ENCODE measurements at places on chromosomes 3 and 15. TPM values are rescaled to one million over a fixed set of nuclear protein-coding genes. Genes with fewer than 3 reads are reported as not detected.

Gene FAM240A
- not detected for total RNA-seq

DNA sequence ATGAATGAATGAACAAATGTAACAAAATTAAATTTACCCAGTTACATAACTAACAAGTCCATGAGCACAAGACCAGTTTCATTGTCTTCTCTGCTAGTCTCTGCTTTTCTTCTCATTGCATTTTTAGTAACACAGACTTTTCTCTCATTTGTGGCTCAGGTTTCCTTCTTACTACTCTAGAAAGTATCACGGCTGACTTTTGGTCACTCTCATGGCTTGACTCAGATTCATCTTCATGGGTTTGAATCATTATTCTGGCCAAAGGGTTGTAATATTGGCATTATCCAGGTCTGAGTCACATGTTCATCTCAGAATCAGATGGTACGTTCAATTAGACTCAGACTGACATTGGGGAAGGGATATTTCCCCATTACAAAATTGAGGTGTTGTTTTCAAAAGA lies 121.5 kb upstream of the SATB1 start:
- DNase-seq, result no peak

Gene STRIT1
- total RNA-seq, result not detected

DNA sequence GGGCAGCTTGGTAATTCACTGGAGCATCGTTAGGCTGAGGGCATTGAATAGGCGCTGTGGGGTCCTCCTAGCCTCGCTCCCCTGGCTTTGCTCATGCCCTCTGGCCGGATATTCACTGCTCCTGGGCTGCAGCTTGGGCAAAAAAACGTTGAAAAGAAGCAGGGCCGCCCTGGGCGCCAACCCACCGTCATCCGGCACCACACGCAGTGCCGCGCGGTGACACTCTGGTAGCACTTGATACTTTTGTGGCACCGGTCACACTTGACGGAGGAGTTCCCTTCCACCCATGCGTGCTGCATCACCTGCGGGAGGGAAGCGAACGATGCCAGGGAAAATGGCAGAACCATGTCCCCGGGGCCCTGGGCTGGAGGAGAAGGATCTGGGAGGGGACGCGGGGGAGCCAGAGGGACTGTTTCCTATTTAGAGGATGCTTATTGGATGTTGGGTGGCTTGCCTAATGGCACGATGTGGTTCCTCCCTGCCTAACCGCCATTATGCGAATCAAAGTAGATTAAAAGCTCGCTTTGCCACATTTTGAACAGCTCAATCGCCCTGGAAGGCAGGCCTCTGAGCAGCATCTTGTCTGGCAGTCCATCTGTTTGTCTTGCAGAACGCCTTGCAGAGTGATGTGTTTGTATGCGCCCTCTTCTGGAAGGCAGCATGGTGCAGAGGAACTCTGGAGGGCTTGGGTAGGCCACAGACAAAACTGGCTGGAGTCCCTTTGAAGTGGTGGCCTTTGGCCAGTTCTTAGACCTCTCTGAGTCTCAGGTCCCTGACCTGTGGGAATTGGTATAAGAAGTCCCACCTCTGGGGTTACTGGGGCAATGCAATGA lies 93.2 kb downstream of the DGKG start:
- DNase-seq, result no peak

Gene SMCO1
- not detected for total RNA-seq

DNA sequence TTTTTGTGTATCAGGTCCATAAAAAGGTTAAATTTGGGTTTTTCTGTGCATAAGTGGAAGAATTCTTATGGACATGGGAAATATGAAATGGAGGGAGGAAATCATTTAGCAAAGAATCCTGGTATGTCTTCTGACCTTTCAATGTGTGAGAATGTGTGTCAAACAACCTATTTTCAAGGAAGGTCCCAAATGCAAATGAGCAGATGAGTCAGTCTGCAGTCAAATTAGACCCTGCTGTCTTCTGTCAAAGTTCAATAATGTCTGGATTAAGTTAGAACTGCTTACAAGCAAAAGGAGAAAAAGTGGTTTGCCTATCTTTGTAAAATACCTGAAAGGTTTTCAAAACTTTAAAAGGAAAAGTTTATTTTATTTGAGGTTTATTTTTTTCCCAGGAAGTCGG lies 15.3 kb downstream of the FBN1 start:
- no peak for DNase-seq

Gene NANOGP8
- total RNA-seq, result 1.3 TPM

GRCh38 chr3:84223512-84223911 lies 735.3 kb upstream of the CADM2 start:
- DNase-seq, result no peak

GRCh38 chr3:130905551-130905950 lies 11.7 kb downstream of the ATP2C1 start:
- DNase-seq, result no peak

DNA sequence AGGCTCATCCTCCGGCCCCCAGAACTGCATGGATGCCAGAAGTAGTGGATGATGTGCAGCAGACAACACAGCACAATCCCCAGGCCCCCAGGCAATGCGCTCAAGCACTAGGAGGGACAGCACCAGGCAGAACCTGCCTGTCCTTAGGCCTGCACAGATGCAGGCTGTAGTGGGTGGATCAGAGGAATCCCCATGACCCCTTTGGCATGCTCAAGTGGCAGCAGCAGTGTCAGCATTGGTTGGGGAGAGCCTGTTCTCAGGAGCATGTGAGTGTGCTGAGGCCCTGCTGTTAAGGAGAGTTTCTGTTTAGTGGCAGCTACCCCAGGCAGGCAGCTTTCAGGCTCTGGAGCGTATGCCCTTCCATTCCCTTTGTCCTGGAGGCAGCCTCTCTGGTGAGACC lies 25.1 kb upstream of the CD200R1L start:
- no peak for DNase-seq

DNA sequence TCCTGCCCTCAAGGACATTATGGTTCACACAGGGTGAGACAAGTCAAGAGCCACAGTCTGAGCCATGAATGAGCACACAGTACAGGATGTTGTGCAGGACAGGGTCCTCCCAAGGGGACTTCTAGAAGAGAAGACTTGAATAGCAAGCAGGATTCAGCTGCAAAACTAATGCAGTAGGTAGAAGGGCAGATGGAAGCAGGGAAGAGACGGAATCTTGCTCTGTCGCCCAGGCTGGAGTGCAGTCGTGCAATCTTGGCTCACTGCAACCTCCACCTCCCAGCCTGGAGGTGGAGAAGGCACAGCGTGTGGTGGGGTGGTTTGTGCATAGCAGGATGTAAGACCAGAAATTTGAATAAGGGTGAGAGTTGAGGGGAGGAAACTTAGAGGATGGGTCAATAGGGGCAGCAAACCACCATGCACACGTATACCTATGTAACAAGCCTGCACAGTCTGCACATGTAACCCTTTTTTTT lies 8.0 kb downstream of the BCL2L10 start:
- no peak for DNase-seq

- DNase-seq, result no peak
Observed at GRCh38 chr3:183430325-183430957, 2.0 kb upstream of the MCF2L2 start.

- DNase-seq, result no peak
Observed at GRCh38 chr3:65996589-65996988, 42.1 kb downstream of the MAGI1 start.

All from omental fat pad (tissue), 4 donors.